ENCODE measurements at places on chromosomes 3 and 15. TPM values are rescaled to one million over a fixed set of nuclear protein-coding genes. Genes with fewer than 3 reads are reported as not detected.

Gene ZNF501
- total RNA-seq: 4.2 TPM

Gene MYO5C
- 14.3 TPM for total RNA-seq

Gene TWF2
- total RNA-seq: 93.5 TPM

Gene LRRC31
- total RNA-seq: not detected

Gene CNTN3
- 0.22 TPM for total RNA-seq

Gene MPI
- total RNA-seq: 27.7 TPM

Gene CHDH
- total RNA-seq: 0.11 TPM

Gene MYO1E
- 19.0 TPM for total RNA-seq

Gene CHRM5
- total RNA-seq: 0.22 TPM

Gene FSIP1
- 0.69 TPM for total RNA-seq

Gene AHSG
- total RNA-seq: 0.09 TPM
